ENCODE measurements at places on chromosomes 4 and X. TPM values are rescaled to one million over a fixed set of nuclear protein-coding genes. Genes with fewer than 3 reads are reported as not detected.

DNA sequence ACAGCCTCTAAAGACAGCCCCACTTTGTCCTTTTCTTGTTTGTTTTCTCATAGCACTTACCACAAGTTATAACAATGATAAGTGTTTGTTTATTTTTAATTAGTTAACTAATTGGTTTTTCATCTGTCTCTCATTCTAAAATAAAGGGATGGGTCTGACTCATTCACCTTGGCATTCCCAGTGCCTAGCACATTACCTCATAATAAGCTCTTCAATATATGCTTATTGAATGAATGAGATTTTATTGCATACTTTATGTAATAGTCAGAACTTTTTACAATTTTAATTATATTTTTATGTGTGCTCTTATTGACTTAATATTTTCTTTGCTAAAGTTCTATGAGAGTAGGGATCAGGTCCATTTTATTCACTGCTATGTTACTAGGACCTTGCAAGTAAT is 22.8 kb upstream of the PRKG2 start:
- peak; percentile 13 for DNase-seq

- DNase-seq = no peak
These were observed 57.6 kb upstream of the LGI2 start for GRCh38 chr4:25088093-25088952.

Gene GATA1
- total RNA-seq = not detected

DNA sequence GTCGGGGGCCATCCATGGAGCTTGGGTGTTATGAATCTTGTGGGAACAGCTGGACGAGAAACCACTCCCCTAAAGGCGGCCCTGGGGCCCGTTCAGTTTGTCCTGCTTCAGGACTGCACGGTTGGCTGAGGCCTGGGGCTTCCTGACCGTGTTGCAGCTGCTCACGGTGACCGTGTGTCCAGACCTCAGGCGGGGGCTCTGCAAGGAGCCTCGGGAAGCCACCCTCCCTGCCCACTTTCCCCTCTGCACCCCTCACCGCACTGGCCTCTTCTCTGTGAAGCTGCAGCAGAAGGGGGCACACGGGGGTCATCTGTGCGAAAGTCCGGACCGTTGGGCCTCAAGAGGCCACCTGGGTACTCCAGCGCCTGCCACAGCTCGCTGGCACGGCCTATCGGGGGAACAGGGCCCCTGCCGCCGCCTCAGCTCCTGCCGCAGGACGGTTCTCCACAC is 29.4 kb downstream of the UVSSA start:
- no peak for DNase-seq

DNA sequence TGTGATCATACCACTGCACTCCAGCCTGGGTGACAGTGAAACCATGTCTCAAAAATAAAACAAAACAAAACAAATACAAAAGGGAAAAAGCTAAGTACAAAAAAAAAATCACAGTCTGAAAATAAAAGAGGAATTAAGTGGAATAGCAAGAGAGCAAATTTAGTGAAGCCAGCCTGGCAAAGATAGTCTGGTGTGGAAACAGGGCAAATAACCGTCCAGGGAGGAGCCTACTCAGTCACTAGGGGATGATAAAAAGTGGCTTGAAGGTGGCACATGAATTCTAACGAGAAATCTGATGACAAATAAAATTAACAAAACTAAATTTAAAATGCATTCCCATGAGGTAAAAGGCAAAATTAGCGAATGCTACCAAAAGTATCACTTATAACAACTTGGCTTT is 8.2 kb downstream of the PDGFC start:
- DNase-seq = no peak

Gene GASK1B
- 7.2 TPM for total RNA-seq

Gene RXFP1
- total RNA-seq = 4.7 TPM

GRCh38 chrX:34764852-34765361 is 107.8 kb upstream of the TMEM47 start:
- no peak for DNase-seq

GRCh38 chr4:36944232-36944631 is 300.3 kb upstream of the NWD2 start:
- DNase-seq = no peak

Gene GLRA3
- total RNA-seq = not detected

Gene CDKN2AIP
- 13.4 TPM for total RNA-seq

DNA sequence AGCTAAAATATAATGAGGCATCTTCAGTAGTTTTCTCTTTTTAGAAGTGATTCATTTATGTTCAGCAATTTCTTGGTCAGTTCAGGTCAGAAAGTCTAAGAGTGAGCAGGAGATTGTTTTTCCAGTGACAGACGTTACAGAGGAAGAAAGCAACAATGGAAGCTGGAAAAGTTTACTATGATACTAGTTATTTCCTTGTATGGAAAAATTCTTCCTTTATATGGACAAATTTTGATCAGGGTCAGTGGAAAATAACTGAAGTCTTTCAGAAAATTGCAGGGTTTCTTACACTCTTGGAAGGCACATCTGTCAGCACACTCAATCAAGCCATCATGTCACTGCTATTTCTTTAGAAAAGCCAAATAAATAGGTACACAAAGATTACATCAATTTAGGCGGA is 1120.7 kb downstream of the FAT4 start:
- DNase-seq = no peak

Gene IL15
- 1.3 TPM for total RNA-seq

DNA sequence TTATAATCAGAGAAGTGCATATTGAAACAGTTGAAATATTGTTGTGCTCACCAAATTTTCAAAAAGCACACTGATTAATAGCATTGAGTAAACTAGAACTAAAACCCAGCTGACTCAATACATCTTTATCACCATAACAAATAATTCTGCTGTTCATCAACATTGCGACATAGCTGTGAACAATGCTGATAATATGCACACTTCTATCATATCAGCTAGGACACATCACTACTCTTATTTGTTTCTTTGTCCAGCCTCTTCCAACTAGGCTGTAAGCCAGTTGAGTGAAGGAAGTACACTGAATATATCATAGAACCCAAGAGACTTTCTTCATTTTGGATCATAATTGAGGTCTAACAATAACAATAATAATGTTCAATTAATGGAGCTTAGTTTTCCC is 349.7 kb downstream of the IQCM start:
- no peak for DNase-seq

Gene KIAA1210
- not detected for total RNA-seq

Gene SPINK2
- not detected for total RNA-seq

Gene STATH
- not detected for total RNA-seq

DNA sequence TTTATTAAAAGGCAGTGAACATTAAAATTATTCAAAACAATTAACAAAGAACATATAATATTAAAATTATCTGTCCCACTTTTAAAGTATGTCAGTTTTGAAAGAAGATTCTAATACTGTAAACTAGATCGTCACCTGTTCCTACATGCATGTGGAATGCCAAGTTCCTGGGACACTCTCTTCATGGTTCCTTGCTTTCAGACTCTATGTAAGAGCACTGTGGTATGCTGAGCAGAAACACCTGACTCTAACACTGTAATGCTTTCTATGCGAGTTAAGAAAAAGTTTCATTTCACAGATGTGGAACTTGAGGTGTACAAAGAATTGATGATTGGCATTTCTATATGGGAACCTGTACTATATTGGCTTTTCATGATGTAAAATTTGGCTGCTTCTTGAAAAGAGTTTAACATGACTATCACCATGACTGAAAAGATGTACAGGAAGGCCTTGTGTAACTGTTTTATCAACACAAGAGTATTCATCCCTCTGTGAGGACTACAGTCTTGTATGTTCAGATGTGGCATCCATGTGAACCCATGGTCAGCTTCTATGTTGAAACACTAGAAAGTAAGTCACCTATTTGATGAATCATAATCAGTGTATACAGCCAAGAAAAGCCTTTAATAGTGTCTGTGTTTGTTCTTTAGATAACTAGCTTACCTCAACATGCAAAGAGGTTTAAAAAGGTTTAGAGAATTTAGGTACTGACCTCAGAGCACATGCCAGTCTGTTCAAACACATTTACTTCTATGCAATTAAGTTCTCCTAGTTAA is 354.5 kb downstream of the ARHGAP24 start:
- peak; percentile 60 for DNase-seq

- no peak for DNase-seq
These were observed 56.6 kb upstream of the LHFPL1 start for GRCh38 chrX:112736310-112736709.

GRCh38 chr4:73727685-73728084 is 12.7 kb upstream of the CXCL8 start:
- DNase-seq = no peak

Gene TRIM60
- not detected for total RNA-seq

DNA sequence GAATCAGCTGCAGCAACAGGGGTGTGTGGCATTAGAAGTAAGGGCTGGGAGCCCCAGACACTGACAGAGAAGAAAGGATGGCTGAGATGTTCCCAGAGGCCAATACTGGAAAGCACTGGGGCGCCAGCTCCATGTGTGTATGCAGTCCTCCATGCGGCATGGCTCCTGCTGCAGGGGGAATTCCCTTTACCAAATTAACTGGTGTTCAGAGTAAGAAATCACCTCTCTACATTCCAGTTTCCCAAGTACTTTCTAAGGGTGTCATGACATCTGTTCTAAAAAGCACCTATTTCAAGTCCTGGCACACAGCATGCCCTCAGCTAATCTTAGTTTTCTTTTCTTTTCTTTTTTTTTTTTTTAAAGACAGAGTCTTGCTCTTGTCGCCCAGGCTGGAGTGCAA is 98.0 kb downstream of the MAML3 start:
- no peak for DNase-seq

DNA sequence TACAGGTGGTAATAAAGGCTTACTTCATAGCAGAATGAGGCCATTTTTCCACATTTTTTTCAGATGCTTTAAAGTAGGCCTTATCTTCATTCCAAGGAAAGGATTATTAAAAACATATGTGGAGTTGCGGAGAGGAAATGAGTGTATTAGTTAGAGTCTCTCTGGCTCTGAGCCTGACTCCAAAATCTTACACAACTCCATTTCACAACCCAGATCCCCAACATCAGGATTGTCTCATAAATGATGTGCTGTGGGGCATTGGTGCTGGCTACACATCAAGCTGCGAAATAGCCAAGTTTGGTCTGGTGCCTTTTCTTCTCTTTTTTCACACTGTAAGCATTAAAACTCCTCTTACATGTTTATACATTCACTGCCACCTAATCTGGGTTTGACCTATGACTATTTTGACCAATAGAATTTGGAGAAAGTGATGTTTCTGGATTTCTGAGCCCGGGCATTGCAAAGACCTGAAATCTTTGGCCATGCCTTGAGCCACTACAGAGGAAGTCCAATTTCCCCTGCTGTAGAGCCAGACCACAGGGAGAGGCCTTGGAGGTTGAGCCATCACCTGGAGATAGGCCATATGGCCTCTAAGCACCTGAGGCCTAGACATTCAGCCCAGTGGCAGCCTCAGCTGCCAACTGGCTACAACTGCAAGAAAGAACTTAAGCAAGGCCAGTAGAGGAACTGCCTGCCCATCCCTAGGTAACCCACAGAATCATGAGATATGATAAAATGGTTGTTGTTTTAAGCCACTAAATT is 16.7 kb upstream of the SOD3 start:
- DNase-seq = peak; percentile 96

DNA sequence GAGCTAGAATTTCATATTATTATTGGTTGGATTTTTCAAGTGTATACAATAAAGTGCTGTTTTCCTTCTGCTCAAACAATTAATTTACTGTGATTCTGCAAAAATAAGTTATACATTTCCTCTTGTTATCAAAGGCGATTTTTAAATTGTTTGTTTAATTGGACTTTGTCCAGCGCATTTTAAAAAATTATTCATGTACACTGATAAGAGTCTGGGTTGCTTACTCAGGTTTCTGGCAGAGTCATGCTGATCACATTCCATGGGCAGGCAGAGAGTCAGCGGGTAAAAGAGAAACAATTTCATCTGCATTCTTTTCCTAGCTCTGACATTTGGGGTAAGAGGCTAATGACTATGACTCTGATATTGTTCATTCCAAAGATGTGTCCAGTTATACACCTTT is 8.9 kb downstream of the FAT4 start:
- DNase-seq = peak; percentile 55

DNA sequence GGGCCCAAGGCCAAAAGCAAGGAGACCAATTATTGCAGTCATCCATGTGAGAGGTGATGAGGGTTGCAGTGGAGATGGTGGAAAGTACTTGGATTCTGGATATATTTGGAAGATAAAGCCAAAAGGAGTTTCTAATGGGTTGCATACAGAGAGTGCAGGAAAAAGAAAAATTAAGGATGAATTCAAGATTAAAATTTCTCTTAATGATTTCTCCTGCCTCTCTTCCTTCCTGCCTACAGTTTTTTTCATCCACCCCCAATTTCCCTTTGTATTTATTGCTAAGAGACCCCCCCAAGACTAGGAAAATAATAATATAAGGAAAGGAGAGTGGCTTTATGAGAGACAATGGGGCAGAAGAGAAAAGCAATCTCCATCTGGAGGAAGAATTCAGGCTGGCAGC is 8.6 kb upstream of the FGF5 start:
- DNase-seq = no peak

- peak; percentile 66 for DNase-seq
These were observed 40.5 kb downstream of the ANXA5 start for GRCh38 chr4:121656269-121656641.

Gene BTK
- total RNA-seq = not detected

Gene P2RY4
- total RNA-seq = 0.20 TPM

DNA sequence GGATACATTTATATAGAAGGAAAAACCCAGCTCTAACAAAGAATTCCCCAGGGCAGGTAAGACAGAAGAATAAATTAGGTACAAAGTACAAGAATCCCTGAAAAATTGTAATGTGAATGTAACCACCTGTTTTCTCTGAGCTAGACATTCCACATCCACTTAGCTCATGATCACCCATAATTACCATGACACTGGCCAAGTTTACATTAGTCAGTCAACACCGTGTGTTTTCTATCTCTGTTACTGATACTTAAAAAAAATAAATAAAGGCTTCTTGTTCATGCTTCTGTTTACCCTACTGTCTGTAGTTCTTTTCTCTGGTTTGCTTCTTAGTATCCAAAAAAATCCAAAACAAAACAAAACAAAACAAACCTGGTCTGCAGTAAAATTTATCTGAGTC is 66.0 kb downstream of the CBLL2 start:
- no peak for DNase-seq

GRCh38 chr4:181692965-181693364 is 550.2 kb upstream of the TENM3 start:
- DNase-seq = no peak

DNA sequence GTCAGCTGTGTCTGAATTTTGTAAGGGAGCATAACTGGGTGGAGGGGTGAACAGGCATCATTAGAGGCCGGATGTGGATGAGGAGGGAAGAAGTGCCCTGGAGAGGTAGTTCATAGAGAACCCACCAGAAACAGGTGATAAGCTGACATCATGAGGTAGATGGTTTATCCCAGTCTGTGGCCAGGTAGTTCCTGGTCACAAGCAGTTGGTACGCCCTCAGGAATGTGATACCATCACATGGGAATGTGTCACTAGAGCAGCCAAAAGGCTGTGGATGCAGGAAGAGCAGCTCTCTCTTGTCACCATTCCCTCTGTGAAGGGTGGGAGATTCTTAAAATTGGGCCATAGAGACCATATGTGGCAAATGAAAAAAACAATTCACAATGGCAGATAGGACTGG is 21.9 kb downstream of the MSN start:
- DNase-seq = no peak

Gene LRBA
- total RNA-seq = 64.5 TPM

Gene PARM1
- total RNA-seq = 1.4 TPM

Data from MCF 10A (cell line).